ENCODE measurements at places on chromosomes 11 and 22.

- DNase-seq = no peak
These were observed 324.5 kb upstream of the PITPNB start for GRCh38 chr22:28243539-28243938.

- no peak for DNase-seq
These were observed 218.7 kb upstream of the MTNR1B start for GRCh38 chr11:92750794-92751193.

GRCh38 chr11:86047275-86047991, 21.5 kb downstream of the PICALM start:
- no peak for DNase-seq

- no peak for DNase-seq
These were observed 198.8 kb upstream of the SEZ6L start for GRCh38 chr22:25970374-25970911.

DNA sequence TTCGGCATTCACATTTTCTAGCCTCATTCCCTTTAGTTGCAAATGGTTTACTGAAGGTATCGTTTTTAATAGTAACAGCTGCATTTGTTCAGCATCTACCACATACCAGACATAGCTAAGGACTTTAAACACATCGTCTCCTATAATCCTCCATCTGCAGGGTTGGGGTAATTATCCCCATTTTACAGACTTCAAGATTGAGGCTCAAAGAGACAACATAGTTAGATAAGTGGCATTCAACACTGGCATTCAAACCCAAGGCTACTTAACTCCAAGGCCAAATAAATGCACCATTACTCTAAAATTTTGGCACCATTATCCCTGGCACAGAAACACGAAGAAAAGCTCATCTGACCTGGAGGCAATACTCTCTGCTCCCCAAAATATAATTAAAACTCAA, 28.5 kb downstream of the SMCO4 start:
- no peak for DNase-seq

All from cortex of kidney (tissue), 1 donor.